ENCODE measurements at places on chromosomes 16 and 17. TPM values are rescaled to one million over a fixed set of nuclear protein-coding genes. Genes with fewer than 3 reads are reported as not detected.

- DNase-seq: no peak
These were observed at the start of gene CCL3 for GRCh38 chr17:36089888-36090836. Gene CCL3, minus strand, starts transcription at chr17:36090143. Its CDS starts 85 bp downstream, at chr17:36090058.

DNA sequence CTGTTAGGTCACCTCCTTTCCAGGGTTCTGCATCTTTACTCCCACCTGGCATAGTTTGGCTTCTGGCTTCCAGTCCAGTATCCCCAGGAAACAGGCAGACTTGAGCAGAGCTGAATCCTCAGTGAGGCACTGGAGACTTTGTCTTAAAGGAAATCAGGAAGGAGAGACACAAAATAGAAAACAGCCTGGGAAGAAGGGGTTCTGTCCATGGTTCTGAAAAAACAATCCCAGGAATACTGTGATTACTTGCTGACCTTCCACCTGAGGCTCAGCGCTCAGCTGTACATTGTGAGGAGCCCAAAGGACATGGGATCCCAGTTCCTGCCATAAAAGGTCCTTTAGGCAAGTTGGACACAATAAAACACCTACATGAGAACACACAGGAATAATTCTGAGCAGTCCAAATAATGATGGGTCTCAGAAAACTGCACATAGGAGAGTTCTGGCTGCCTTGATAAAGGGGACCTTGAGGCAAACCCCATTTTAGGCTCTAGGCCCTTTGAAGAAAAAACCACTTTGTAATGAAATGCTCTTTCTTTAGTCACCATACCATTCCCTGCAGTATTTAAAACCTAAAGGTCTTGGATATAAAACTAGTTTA is 81.4 kb upstream of the CRHR1 start:
- no peak for DNase-seq

GRCh38 chr17:66633317-66633965 is 201.5 kb upstream of the CACNG5 start:
- no peak for DNase-seq

GRCh38 chr17:46154151-46154816 is 38.9 kb downstream of the KANSL1 start:
- no peak for DNase-seq

- no peak for DNase-seq
These were observed 465.9 kb upstream of the ERCC4 start for GRCh38 chr16:13453938-13454553.

GRCh38 chr16:56306690-56307533 is 115.6 kb downstream of the GNAO1 start:
- DNase-seq: no peak

- no peak for DNase-seq
These were observed 643 bp downstream of the NOTUM start for GRCh38 chr17:81960130-81960958.

DNA sequence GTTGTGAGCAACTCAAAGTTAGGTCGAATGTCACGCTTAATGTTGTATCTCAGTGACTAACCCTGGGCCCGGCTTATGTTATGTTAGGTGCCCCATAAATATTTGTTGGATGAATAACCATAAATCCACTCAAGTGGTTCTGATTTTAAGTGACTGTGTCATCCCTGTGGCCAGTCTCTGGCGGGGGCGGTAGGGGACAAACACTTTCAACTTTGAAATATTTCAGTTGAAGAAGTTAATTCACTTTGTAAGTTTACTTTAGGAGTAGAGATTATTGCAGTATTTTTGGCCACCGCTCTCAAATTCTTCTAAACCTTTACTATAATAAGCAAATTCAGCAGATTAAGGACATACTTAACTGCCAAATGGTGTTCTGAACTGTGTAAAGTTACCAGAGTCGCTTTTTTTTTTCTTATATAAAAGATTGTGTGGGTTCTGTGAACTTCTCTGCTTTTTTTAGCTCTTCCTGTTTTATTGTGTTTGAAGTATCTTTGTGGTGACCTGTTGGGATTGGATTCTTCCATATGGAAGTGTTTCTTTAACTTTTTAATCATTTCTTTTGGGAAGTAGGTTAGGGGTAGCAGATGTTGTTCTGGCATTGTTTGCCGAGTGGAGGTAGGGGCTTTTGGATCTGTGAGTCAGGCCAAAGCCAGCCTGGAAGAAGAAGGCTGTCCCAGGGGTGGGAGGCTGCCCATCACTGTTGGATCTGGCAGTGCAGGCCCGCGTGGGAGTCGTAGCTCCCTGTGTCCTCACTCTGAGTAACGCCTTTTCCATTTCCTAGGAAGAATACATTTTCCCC is 61.4 kb upstream of the TBX2 start:
- DNase-seq: no peak

DNA sequence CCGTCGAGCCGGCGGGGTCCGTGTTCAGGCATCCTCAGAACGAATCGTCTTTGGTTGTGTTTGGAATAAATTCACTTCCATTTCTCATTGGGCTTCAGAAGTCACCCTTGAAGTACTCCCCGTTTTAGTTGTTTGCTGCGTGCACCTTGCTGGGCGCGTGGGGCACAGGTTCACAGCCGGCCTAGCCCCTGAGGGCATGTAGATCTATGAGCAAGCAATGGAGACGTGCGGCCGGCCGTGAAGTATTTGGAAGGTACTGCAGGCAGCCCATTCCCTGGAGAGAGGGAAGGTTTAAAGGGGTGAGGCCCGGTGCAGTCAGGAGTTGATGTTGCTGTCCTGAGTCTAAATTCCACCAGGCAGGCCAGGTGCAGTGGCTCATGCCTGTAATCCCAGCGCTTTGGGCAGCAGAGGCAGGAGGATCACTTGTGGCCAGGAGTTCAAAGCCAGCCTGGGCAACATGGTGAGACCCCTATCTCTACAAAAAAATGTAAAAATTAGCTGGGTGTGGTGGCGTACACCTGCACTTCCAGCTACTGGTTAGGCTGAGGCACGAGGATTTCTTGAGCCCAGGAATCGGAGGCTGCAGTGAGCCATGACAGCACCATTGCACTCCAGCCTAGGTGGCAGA is 714 bp downstream of the ACSF3 start:
- DNase-seq: no peak

GRCh38 chr17:73151916-73152632 is 12.7 kb upstream of the SSTR2 start:
- no peak for DNase-seq

DNA sequence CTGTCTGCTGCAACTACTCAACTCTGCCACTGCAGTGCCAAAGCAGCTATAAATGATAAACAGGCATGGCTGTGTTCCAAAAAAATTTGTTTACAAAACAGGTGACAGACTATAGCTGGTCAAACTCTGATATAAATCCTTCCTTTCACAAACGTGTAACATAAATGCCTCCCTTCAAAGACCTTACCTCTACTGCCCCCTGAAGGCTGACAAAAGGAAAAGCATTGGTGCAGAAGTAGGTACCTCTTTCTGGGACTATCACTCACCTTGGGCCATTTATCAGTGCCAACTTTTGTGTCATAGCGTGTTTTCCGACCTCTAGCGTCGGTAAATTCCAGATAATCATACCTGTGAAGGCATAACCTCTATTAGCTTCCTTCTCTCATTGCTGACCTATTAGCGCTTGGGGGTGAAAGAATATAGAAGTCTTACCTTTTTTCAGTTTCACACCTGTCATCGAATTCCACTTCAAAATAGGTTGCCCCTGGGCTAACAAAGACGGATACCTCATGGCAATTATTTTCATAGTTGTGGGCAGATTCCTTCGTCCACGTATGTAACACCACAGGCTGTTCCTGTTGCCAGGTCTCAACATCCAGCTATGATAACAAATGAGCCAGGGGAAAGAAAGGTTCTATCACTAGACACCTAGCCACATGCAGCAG is 67.9 kb downstream of the ZZEF1 start:
- no peak for DNase-seq

- peak; percentile 33 for DNase-seq
These were observed 26.6 kb downstream of the OR1D5 start for GRCh38 chr17:3036800-3037199.

DNA sequence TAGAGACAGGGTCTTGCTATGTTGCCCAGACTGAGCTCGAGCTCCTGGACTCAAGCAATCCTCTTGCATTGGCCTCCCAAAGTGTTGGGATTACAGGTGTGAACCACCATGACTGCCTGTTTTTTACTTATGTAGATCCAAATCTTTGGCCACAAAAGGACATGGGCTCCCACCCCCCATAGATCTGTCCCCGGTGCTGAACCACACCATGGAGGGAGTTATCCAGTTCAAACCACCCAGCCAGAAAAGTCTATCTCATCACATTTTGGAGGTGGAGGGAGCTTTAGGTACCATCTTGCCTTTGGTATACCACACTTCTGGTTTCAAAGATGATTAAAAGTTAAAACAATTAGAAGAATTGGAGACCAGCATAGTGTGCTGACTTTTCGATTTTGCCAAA is 26.2 kb downstream of the SHISA9 start:
- no peak for DNase-seq

DNA sequence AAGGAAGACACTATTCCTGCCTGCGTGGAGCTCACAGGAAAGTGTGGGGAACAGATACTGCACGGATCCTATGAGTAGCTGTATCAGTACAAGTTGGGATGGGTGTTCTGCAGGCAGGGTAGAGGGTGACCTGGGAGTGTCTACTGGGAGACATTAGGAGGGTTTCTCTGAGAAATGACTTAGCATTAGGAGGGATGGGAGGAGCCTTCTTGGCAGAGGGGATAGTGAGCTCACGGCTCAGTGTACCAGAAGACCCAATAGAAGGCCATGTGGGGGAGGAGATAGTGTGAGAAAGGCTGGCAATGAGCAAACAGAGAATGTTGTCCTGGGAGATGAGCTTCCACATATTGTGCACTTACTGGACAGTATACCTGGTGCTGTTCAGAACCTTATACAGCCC is 109.1 kb downstream of the MSI2 start:
- no peak for DNase-seq

DNA sequence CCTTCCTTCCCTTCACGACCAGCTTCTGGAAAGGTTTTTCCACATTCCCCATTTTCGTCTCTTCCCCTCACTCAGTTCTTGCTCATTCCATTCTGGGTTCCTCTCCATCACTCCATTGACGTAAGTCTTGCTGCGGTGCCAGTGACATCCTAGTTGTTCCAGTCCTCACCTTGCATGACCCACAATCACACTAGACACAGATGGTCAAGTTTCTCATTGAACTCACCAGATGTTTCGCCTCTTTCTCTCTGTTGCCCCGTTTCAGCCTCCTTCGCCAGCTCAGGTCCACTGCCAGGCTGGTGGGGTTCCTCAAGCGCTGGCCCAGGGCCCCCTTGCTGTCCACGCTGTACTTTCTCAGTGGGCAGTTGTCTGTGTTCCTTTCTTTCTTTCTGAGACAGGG is 43.4 kb downstream of the CCDC42 start:
- no peak for DNase-seq

GRCh38 chr17:50517504-50518383 is 9.5 kb downstream of the MYCBPAP start:
- no peak for DNase-seq

DNA sequence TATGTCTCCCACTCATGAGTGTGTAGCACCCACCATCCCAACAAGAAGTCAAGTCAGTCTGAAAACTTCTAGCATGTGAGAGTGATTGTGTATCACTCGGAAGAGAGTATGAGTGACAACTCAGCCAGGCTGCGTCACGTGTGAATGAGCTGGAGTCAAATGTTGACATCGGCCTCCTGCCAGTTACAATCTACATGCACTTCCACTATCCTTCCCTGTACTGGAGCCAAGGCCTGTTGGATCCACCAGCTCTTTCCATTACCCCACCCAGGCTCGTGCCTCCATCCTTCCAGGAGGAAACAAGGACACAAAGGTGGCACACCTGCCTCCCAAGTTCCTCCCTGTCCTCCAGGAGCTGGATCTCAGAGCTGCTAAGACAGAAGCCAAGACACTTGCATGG is 64.5 kb downstream of the ASIC2 start:
- no peak for DNase-seq

GRCh38 chr17:77453613-77454241 is 313.0 kb downstream of the SEC14L1 start:
- no peak for DNase-seq

GRCh38 chr17:73760439-73760758 is 116.2 kb upstream of the SDK2 start:
- DNase-seq: no peak

- no peak for DNase-seq
These were observed 35.9 kb downstream of the TMEM11 start for GRCh38 chr17:21177854-21178600.

GRCh38 chr17:46814446-46814845 is 4.0 kb downstream of the WNT3 start:
- no peak for DNase-seq

DNA sequence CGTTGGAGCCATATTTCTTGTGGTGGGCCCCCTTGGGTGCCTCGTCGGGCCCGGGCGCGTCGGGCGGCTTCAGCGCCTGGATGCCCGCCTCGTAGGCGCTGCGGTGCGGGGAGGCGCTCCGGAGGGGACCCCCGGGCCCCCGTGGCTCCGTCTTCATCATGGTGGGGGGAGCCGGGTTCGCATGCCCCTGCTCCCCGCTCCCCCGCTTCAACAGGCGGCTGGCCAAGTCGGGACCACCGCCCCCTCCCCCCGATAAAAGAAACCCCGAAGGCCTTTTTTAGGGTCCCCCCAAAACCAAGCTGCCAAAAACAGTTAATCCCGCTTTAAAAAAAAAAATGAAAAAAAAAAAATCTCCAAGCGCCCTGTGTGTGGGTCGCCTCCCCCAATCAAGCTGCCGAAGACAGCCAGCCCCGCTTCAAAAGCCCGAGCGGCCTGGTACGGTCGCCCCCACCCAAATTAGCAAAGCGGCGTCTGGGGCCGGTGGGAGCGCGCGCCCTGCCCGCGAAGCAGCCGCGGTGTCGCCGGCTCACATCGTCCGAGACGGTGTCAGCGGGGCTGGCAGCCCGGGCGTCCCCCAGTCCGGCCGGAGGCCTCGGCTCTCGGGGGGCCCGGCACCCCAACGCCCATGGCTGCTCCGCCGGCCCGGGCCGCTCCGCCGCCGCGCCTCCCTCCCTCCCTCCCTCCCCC is at the start of gene PPP1R9B:
TSS of gene PPP1R9B (minus strand) at position 324 of the 687 bp plus-strand sequence. CDS start at position 160, 164 bp downstream.
- no peak for DNase-seq

Gene PPY
- total RNA-seq: not detected

Gene GPR142
- total RNA-seq: 0.52 TPM

Gene SYCE1L
- 7.5 TPM for total RNA-seq

Gene SNX11
- total RNA-seq: 24.3 TPM

Gene EPN3
- 70.5 TPM for total RNA-seq

Gene IRX6
- not detected for total RNA-seq

Gene FCSK
- 29.7 TPM for total RNA-seq

Gene GP2
- 0.49 TPM for total RNA-seq

Gene NPIPA8
- total RNA-seq: 17.2 TPM

Gene PPP4C
- 88.9 TPM for total RNA-seq

Gene KRT36
- not detected for total RNA-seq
